ENCODE measurements at places on chromosomes 13 and 19. TPM values are rescaled to one million over a fixed set of nuclear protein-coding genes. Genes with fewer than 3 reads are reported as not detected.

DNA sequence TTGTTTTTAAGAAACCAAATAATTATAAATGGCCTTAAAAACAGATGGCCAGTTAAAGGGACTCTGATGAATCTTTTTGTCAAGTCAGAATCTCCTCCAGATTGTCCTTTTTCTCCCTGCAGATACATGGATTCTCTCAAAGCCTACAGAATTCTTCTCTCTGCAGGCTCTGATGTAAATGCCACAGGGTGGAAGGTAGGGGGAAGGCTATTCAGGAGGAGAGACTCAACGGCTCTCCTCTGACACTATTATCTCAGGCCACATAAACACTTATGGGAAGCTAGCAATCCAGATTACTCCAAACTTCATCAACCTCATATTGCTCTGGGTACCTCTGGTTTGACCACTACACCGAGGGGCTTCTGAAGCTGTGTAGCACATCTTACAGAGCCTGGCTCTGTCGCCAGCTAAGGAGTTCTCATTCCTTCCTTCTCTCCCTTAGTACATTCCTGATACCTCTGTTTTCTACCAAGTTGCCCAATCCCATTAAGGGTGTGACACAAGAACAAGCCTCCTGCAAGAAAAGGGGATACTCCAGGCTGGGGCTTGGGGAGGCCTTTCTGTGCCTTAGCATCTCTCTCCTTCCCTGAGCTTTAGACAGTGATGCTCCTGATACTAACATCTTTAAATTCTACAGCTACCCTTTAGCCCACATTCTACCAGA, 14.9 kb downstream of the LCP1 start:
- no peaks in the 10 kb centered on the region for H3K36me3 ChIP-seq
- no peak overlapping the region for H3K27ac ChIP-seq
- no peaks in the 10 kb centered on the region for H3K27me3 ChIP-seq
- no peak overlapping the region for H3K4me3 ChIP-seq
- no peak for DNase-seq

GRCh38 chr13:22285867-22286266, 615.0 kb downstream of the FGF9 start:
- no peaks in the 10 kb centered on the region for H3K27me3 ChIP-seq
- H3K4me1 ChIP-seq = no peaks in the 10 kb centered on the region
- DNase-seq = no peak
- H3K36me3 ChIP-seq = no peaks in the 10 kb centered on the region
- H3K27ac ChIP-seq = no peak overlapping the region
- H3K4me3 ChIP-seq = no peak overlapping the region

DNA sequence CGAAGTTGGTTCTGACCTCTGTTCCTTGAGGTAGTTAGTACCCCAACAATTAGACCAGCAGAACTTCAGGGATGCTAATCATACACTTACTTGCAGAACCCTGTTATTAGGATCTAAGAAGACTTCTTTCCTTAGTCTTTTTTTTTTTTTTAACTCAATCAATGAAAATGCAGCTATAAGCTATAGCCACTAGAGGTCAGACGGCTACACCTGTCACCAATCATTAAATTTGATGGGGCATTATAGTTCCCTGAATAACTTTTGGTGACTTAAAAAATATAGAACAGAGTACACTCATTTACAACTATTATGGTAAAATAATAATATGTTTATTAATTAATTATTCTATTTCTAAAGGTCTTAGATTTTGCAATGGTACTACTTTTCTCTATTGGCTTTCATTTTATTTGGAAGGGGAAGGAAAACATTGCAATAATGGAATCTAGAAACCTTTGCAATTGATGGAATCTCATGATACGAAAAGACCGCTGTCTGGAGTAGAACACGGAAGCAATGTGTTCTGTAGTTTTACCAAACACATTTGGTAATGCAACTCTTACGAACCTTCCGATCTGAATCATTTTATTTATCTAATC, 483.2 kb downstream of the DIAPH3 start:
- no peaks in the 10 kb centered on the region for H3K4me1 ChIP-seq
- no peak overlapping the region for H3K4me3 ChIP-seq
- H3K36me3 ChIP-seq = no peaks in the 10 kb centered on the region
- no peak for DNase-seq

Gene KIR2DL1
- total RNA-seq = 0.83 TPM

GRCh38 chr19:53771144-53771543, 53.0 kb downstream of the NLRP12 start:
- no peak for DNase-seq
- no peak overlapping the region for H3K4me3 ChIP-seq

GRCh38 chr13:65638572-65639168, 1591.5 kb downstream of the PCDH9 start:
- H3K4me1 ChIP-seq = no peaks in the 10 kb centered on the region
- DNase-seq = no peak
- H3K27me3 ChIP-seq = no peaks in the 10 kb centered on the region
- no peaks in the 10 kb centered on the region for H3K36me3 ChIP-seq
- no peak overlapping the region for H3K4me3 ChIP-seq
- H3K27ac ChIP-seq = no peak overlapping the region

Measured in lower lobe of right lung (tissue), 2 donors.